ENCODE measurements at places on chromosomes 11 and 22.

GRCh38 chr11:67571443-67571842 is 12.2 kb upstream of the GSTP1 start:
- DNase-seq, result no peak

DNA sequence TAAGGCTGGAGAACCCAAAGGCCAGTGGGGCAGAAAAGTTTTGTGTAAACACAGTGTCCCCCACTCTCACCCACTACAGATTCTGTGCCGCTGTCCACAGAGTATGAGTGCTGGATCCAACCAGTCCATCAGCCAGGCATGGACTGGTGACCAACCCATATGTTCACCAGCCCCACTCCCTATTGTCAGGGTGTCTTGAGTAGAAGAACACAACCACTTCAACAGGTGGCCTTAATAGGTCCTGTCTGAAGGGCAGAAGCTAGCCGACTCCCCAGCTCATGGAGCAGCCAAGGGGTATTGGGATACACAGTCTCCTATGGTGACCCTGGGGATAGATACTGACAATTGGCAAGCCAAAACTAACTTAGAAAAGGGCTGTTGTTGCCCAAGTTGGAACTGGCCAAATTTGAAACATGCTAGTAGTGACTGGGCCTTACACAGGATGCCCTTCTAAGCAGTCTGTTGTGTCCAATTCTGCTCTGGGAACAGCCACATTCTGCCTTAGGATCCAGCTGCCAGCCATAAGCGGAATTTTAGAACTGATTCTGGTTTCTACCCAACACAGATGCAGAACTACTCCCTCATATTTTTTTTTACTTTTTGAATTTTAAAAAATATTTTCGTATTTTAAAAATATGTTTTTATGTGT is 19.8 kb upstream of the PGM2L1 start:
- no peak for DNase-seq

GRCh38 chr11:2775626-2776350 is 76.0 kb upstream of the KCNQ1OT1 start:
- DNase-seq, result no peak

GRCh38 chr22:28019881-28020861 is 101.1 kb upstream of the PITPNB start:
- peak; percentile 44 for DNase-seq

DNA sequence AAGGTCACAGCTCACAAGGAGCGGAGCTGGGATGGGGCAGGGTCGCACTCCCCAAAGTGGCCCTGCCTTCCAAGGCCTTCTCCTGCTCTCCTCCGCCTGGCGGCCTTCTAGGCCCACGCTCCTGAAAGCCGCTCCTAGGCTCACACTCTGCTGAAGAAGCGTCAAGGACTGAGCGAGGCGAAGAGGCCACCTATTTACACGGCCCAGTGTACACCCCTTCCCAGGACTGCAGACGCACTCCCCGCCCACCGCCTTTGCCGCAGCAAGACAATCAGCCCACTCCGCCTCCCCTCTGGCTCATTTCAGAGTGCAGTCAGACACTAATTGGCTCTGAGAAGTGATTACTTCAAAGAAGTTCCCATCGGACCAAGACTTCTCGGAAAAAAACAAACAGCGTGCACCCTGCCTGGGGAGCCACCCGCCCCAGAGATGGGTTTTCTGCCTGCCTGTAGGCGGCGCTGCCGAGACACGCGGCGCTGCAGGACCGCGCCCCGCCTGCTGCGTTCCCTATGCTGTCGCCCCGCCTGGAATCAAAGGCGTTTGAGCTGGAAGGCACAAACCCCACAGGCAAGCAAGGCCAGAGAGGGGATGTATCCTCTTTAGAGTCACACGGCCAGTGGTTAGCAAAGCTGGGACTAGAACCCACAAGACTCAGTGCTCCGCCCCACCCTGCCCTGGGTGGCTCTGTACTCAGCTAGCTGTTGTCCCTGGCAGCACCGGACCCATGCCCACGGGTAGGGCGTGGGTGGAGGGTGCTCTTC is 414.8 kb downstream of the BUD13 start:
- DNase-seq, result peak; percentile 46

GRCh38 chr11:75878933-75879332 is 63.9 kb downstream of the UVRAG start:
- no peak for DNase-seq

DNA sequence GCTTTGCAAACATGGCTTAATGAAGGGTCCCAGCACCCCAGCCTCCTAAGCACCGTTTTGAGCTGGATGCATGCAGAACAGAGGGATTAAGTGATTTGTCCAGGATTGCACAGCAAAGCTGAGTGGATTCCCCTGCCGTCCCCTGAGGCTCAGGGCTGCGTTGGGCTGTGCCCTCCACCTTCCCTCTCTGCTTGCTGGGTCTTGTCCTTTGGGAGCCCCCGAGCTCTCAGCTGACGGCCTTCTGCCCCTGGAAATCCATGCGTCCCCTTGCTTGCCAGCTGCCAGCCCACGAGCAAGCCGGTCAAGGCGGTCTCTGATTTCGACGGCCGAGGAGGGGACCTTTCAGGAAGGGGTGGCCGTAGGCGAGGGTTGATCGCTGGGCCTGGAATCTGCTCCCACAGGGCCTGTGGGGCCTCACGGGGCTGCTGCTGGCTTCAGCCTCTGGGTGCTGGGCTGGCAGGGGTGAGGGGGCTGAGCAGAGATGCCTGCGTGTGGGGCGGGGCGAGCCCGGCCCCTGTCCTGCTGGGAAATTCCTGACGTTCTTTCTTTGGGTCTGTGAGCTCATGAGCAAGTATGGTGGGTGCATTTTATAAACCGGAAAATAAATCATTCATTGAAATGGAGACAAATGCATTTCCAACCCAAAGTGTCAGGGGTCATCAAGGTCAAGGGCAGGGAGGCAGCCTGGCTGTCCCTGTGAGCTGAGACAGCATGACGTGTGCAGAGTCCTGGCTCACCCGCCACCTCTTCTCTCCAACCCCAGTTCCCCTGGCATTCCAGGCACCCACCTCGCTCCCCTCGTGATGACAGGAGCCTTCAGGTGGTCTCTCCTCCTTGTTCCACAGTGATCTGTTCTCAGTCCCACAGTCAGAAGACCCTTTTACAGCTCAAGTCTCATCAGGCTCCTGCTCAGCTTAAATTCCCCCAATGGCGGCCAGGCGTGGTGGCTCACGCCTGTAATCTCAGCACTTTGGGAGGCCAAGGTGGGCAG is 28.1 kb downstream of the FGF4 start:
- no peak for DNase-seq

GRCh38 chr11:75768112-75768908 is at the start of gene DGAT2:
Gene DGAT2 (plus strand): TSS chr11:75768778. CDS start chr11:75768992, 214 bp downstream.
- DNase-seq, result peak; percentile 90

GRCh38 chr11:60371386-60371785 is 6.9 kb upstream of the MS4A7 start:
- DNase-seq, result no peak

DNA sequence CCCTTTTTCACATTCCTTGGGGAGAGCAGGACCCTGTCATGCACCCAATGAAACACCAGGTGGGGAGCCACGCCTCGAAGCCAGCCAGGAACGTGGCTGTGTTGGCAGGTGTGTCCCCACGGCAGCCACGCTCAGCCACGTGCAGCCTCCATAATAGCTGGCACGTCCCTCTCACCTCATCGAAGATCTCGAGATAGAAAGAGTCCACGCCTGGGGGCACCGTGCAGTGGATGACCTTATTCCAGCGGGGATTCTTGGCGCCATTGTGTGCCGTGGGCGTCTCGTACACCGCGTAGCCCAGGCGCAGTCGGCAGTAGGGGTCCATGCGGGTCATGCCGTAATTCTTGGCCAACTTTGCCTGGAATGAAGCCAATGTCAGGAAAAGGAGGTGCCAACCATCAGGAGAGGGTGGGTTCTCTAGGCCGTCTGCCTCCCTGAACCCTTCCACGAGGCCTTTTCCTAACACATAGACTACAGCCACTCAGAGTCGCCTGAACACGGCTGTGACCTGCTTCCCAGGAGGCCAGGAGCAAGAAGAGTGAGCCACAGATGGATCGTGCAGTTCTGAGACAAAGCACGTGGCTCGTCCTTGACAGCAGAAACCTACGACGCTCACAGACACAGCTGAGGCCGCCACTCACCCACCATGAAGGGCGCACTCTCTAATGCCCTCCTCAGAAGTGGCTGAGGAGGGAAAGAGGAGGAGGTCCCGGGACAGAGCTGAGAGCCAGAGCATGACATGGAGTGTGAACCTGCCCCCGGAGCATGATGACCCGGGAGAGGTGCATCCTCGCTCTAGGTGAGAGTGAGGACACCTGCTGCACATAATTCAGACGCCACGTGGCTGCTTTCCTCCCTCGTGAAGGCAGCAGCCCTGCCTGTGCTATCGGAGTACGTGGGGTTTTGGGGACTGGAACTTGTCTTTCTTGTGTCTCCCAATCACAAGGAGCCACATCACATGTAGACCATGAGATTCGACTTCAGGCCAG is 19.1 kb downstream of the TOLLIP start:
- no peak for DNase-seq

DNA sequence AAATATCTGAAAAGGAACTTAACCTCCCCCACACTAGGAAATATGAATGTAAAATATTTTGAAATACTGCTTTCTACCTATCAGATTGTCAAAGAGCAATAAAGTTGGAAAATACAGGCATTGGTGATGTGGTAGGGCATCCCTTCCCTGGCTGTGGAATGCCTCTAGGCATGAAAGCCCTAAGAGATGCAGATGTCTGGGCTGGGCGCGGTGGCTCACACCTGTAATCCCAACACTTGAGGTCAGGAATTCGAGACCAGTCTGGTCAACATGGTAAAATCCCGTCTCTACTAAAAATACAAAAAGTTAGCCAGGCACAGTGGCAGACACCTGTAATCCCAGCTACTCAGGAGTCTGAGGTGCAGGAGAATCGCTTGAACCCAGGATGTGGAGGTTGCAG is 22.0 kb downstream of the ARAP1 start:
- DNase-seq, result no peak

GRCh38 chr11:78929207-78929905 is 354.7 kb upstream of the NARS2 start:
- no peak for DNase-seq
